HL-60 (cell line): ENCODE measurements at places on chromosomes 7 and 10.

DNA sequence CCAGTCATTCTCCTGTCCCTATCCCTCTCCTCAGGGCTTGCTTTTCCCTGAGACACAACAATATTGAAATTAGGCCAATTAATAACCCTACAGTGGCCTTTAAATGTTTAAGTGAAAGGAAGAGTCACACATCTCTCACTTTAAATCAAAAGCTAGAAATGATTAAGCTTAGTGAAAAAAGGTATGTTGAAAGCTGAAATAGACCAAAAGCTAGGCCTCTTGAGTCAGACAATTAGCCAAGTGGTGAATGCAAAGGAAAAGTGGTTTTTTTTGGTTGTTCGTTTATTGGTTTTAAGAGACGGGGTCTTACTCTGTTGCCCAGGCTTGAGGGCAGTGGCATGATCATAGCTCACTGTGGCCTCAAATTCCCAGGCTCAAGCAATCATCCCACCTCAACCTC lies 9.7 kb upstream of the ATAD1 start:
- no peak for DNase-seq

- DNase-seq: no peak
Observed at GRCh38 chr7:57414415-57414814, 35.6 kb upstream of the ZNF716 start.

DNA sequence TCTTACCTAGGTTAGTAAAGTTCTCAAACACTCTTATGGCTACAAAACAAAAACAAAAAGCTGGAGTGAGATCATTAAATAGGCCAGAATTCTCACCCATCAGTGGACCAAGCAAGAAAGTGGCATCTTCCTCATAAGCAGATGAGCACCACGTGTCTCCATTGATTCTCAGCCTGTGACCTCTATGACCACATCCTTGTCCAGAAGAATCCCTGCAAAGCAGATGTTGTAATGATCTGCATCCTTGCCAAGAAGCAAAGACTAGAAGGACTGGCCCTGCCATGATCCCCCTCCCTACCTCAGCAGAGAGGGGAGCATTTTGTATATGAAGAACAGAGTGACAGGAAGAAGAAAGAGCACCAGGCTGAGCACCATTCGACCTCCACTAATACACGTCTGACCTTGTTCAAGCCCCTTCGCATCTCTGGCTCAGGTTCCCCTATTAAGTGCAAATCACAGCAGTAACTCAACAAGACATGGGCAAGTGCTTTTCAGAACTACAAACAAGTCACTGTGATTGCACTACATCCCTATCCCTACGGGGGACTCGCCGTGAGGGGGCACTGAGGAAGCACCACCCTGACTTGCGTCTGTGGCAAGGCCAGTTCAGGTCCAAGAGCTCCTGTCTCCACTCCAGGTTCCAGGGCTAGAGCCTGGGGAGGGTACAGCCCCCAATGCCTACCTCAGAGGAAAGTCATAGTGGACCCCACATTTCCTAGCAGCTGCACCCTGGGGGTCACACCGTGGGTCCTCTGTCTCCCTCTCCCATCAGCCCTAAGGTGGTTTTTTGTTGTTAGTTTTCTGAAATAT lies 22.2 kb upstream of the RASSF4 start:
- DNase-seq: no peak

GRCh38 chr7:81498176-81498575 lies 271.7 kb downstream of the HGF start:
- DNase-seq: no peak

DNA sequence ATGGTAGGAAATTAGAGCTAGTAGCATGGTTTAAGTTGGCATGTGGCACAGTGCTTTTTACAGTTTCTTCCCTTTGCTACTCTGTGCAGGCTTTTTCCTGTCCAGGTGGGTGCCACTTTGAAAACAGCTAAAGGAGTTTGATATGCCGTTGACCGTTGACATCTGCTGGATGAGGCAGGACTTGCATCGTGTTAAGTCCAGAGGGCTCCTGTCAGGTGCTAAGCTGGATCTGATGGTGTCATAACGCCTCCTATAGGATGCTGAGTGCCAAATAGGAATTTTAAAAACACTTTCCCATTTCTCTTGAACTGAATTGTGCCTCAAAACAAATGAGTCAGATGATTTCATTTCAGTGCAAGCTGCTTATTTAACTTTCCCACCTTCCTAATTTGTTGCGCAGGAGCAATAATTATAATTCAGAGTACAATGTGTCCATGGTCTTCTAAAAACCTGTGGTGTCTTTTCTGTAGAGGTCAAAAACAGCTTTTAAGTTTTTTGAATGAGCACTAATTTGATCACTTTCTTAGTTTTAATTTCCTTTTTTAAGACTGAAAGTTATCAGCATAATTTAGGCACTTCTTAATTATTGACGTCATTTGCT lies 178.3 kb downstream of the CDCA7L start:
- peak; percentile 31 for DNase-seq

DNA sequence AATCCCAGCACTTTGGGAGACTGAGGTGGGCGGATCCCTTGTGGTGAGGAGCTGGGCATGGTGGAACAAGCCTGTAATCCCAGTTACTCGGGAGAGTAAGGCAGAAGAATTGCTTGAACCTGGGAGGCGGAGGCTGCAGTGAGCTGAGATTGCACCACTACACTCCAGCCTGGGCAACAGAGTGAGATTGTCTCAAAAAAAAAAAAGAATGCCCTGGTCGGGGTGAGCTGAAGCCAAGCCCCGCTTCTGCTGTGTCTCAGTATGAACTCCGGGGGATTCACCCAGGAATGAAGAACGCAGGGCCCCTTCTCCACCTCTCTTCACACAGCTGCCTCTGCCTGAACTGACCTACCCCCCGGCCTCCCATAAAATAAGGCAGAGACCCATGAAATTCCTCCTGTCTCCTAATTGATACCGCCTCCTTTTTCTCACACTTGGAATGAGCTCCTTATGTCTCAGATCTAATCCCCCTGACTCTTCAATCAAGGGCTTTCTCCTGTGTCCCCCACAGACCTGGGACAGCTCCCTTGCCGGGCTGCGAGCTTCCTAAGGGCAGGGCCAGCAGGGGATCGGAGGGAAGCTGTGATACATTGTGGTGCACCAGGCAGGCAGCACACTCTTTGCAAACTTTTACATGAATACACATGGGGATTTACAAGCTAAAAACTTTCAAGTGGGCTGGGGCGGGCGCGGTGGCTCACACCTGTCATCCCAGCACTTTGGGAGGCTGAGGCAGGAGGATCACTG lies 911 bp upstream of the ZP3 start:
- no peak for DNase-seq

DNA sequence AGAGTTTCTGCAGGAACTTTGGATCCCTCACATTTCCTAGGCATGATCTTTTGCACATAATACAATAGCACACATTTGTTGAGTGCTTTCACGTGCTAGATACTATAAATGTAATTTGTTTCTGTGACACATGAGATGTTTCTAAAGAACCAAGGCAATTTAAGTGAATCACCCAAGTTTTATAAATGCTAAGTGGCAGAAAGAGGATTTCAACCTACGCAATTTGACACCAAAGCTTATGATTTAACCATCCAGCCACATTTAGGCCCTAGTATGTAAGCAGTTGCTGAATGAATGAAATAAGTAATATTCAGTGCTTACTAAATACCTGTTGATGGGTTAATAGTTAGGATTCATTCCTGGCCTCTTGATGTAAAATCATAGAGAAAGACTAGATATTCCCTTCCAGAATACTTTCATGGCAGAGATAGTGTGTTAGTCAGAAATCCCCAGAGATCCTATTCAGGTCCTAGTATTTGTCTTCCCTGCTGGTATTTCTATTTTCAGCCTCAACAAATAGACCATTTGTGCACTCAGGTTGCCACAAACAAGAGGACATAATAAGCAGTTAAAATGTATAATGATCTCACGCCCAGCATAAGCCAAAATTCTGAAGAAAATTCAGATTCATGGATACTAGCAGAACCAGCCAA lies 572.6 kb downstream of the IPMK start:
- no peak for DNase-seq

DNA sequence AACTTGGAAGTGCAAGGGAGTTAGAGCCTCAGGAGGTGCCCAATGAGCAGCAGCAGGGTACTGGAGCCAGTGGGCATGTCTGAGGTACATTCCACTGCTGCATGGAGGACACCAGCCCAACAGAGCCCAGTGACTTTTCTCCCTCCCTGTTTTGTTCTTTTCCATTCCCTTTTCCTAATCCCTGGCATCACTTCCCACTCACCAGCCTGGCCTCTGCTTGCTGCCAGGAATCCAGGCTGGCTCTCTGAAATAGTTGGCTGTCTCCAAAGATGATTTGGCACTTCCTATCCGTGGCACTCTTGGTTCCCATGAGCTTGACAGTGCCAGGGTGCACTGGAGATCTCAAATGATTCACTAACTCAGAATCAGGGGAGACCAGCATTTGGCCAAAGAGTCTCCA lies 97.7 kb upstream of the ZPBP start:
- DNase-seq: no peak

DNA sequence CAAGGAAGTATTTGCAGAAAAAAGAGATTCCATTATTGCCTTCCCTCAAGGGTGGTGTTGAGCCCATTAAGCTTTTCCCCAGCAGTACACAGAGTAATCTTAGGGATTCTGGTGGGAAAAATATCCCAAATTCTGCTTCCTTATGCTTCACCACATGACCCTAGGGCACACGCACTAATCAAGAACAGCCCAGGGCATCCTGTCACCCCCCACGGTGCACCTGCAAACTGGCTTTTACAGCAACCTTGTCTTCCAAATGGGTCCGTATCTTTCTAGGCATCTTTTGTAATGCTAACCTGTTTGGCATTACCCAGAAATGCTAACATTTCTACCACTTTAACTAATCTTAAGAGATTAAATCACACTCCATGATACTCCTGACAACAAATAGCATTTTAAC lies 926 bp upstream of the C7orf33 start:
- DNase-seq: no peak

GRCh38 chr7:81158189-81158588 lies 239.3 kb upstream of the SEMA3C start:
- DNase-seq: no peak

DNA sequence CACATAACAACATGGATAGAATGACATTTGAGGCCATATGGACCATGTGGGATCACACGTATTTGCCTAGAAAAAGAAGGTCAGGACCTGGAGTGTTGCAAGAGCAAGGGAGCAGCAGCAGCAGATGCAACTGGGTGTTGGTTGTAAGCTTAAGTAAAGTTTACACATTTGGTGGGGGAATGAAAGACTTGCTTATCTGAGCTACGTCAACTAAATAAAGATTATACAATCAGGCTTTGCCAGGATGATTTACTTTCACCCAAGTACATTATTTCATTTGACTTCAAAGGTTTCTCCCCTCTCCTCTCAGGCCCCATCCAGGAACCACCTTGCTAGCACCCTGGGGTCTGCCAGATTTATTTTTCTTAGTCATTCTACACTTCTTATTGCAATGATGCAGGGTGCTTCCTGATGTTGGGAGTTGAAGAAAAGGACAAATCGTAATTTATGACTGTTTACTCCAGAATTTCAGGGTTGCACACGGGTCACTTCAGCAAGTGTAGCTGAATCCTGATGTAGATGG lies 591.9 kb upstream of the IGFBP3 start:
- DNase-seq: no peak

- no peak for DNase-seq
Observed at GRCh38 chr10:132945125-132945893, 2.9 kb upstream of the CFAP46 start.
